ENCODE measurements at places on chromosomes 5 and 9.

DNA sequence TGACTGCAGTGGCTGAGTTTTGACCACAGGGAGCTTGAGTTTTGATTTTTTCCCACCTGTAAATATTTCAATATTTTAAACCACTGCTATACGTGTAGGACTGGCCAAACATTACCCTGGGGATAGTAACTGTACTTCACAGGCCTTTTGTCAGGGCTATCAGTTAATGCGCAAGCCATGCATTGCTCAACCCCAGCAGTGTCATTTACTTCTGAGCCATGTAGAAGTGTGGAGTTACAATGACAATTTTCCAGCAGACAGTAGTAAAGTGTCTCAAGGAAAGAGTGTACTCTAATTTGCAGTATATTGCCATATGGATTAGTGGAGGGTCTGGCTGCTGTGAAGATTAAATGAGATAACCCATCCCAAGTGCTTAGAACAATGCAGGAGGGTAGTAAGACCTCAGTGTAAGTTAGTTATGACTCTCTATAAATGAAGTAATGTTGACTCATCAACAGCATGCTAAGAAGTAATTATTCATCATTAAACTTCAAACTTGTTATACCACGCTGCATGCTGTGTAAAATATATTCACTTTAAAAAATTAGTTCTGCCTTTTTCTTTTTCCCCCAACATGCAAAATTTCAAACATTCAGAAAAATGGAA is 489.2 kb downstream of the KDM4C start:
- no peak for DNase-seq

- no peak for DNase-seq
Measured at GRCh38 chr5:149800633-149801032, 70.5 kb downstream of the PPARGC1B start.

DNA sequence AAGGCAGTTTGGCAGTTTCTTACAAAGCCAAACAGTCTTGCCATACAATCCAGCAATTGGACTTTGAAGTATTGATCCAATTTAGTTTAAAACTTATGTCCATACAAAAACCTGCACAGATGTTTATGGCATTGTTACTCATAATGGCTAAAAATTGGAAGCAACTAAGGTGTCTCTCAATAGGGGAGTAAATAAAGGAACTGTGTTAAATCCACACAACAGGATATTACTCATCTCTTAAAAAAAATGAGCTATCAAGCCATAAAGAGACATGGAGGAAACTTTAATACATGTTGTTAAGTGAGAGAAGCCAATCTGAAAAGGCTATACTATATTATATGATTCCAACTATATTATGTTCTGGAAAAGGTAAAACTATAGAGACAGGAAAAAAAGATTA is 313.6 kb upstream of the CD180 start:
- no peak for DNase-seq

DNA sequence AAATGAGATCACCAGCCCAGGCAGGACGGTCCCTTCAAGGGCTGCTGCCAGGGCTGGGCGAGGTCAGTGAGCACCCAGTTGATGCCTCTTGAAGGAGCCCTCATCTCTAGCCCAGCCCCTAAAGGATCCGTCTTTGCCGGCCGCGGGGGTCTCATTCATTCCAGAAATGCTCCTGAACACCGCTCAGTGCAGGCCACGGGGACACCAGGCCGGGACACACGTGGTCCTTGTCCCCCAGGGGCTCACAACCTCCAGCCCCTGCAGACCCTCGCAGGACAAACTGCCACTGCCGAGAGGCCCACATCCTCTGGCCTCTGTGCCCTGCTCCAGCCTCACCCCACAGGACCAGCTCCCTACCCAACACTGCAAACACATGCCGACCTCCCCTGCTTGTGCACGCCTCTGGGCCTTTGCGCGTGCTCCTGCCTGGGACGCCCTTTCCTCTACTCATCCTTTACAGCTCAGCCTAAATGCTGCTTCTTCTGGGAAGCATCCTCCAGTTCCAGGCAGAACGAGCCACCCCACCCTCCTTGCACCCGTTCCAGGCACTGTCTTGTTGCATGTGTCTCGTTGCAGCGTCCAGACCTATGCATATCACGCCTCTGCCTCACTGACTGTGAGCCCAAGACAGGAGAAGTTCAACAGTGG is 10.3 kb upstream of the LAMC3 start:
- DNase-seq, result no peak

- no peak for DNase-seq
Measured at GRCh38 chr5:75847561-75848021, 130.4 kb upstream of the POC5 start.
